Jurkat, Clone E6-1 (cell line): ENCODE measurements at places on chromosomes 2 and 18.

DNA sequence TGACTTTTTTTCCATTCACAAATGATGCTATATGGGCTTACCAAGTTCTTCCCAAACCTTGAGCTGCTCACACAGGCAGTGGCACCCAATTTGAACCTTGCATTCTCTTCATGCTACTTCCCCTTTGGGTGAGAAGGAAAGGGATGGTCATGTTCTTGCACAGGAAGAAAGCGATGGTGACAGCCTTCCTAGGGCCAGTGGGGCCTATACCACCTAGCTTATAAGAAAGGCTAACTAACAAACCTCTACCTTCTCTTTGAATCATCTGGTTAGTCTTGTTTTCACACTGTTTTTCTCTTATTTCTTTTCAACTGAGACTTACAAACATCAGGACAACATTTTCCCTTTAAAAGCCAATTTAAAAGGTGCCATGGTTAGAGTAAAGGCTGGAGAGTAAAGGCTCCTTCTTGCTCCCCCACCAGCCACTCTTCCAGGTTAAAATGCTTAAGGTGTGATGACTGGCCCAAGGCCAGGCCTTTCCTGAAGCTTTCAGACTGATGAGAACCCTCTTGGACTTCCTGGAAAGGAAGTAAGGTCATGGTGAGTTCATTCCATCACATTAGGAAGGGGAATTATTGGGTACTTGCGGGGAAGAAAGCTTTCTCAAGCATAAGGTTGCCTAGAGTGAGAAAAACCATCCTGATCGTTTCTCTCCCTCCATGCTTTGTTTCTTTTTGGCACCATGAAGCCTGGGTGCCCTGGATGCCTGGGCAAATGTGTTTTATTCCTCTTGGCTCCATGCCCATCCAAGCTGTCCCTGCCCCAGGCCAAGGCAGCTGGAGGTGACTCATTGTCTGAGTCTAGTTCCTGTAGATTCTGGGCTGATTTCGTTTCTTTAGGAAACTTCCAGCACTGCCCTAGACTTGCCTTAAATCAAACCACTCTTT, 41.4 kb upstream of the ITGB6 start:
- no peak for DNase-seq

DNA sequence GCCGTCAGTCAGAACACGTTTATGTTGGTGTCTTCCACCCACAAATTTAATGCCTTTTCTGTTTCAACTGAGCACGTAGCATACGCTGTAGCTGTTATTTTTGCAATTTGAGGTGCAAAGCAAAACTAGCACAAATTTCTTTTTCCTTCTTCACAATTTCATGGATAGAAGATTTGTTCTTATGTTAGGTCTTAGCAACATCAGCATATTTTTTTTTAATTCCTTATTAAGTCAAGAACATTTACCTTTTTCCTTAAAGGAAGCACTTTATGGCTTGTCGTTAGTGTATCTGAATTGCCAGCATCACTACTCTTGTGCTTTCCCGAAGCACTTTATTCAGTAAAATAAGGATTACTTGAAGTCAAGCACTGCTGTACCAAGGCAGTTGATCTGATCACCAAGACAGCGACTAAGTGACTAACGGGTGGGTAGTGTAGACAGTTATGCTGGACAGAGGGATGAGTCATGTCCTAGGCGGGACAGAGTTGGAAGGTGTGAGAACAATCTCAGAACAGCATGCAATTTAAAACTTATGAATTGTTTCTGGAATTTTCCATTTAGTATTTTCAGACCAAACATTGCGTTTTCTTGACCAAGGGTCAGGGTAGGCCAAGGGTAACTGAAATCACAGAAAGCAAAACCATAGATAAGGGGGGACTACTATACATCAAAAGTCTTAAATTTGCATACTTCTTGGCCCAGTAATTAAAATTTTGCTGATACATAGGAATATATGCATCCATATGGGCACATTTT, 13.3 kb downstream of the BABAM2 start:
- no peak for DNase-seq

DNA sequence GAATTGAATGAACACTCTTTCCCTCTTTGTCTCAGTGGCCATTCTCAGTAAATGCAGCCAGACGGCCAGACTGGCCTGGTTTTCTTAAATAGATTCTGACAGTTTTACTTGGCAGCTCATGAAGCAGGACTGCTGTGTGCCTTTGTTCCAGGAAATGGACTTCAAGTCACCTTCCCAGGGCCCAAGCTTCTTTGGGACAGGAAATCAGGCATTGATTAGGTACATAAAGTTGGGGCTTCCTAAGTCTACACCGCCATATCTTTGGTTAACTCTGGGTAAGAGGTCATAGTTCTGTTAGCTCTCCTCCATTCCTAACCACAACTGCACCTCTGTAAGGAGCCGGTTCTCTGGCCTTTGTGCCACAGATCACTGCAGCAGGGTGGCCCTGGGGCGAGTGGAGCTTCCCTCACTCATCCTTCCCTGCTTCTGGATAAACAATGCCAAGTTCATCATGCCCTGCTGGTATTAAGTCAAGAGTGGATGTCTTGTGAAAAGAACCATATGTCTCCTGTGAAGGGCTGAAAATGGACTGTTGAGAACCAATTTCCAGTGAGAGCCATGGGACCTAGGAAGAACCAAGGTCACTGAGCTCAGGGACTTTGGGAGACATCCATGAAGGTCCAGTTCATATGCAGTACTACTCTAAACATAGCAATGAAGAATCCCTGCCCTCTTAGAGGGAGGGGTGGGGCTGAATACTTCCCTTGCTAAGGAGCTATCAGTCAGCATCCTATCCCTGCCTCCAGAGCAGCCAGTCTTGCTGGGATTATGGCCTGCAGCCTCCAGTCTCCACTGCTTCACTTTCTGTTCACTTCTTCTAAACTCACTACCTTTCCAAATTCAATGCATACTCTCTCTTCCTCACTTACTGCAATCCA, 122.6 kb upstream of the XPO1 start:
- DNase-seq, result no peak

DNA sequence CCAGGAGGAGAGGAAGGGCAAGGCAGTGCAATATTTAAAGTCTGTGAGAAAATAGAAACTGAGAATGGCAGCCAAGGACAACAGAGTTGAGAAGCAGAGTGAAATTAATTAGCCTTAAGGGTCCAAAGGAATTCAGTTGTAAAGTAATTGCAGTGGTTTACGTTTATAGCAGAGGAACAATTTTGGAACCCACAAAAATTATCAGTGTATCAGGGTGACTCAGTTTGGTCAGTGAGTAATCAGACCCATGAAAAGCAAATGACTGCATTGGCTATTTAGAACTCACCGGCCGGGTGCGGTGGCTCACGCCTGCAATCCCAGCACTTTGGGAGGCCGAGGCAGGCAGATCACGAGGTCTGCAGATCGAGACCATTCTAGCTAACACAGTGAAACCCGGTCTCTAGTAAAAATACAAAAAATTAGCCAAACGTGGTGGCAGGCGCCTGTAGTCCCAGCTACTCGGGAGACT, 245.8 kb upstream of the SLC39A10 start:
- DNase-seq, result no peak

GRCh38 chr2:11104794-11105660, 50.2 kb upstream of the SLC66A3 start:
- DNase-seq, result no peak

DNA sequence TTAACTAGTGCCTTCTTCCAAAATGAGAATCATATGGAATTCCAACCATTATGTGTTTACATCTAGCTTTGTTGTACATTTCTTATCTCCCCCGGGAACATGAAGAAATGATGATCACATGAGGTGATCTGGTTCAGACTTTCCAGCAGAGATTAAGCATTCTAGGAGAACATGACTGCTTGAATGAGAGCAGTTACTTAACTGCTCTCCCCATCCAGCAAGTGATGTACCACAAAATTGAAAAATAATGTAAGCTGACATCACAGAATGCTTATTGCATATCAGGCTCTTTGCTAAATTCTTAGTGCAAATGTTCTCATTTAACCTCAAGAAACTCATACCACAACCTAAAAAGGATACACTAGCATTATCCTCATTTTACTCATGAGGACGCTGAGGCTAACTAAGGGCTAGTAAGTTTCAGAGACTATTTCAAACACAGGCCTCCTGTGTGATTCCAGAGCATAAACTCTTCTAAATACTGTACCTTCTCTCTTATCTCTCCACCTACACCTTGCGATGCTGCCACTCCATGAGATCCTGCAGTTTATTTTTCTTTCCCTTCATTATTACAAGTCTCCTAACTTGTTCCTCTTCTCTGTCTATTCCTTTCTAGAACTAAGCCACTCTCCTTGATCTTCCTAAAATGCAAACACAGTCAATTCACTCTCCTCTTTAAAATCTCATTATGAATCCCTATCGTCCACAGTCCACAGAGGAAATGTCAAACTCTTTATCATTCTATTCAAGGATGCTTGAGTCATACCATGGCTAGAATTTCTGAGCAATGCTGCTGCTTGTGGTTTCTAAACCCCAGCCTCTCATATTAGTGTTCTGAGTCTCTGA, 1224.8 kb upstream of the ZEB2 start:
- DNase-seq, result no peak

- DNase-seq, result no peak
These were observed 703.0 kb downstream of the RNF144A start for GRCh38 chr2:7620255-7620654.

- DNase-seq, result no peak
These were observed 230.5 kb downstream of the PIK3C3 start for GRCh38 chr18:42185486-42185885.

- DNase-seq, result no peak
These were observed 87.9 kb upstream of the TTN start for GRCh38 chr2:178895171-178895570.

DNA sequence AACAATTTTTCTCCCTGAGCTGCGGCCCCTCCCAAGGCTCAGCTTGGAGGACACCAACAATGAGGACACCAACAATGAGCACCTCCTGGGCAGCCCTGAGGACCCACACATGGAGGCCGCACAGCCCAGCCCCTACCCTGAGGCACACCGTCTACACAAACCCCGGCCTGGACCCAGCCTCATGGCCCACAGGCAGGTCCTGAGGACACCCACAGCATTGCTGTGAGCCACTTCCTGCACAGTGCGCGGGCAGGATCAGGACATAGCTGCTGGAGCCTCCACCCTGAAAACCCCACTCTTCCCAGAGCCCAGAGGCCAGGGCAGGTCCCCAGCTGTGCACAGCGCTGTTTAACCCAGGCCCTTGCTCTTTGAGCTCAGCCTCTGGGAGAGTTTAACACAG, 194.3 kb downstream of the RTP5 start:
- DNase-seq, result no peak

GRCh38 chr2:60504049-60504448, 49.4 kb downstream of the BCL11A start:
- DNase-seq, result no peak

GRCh38 chr2:168137510-168138180, 109.8 kb downstream of the STK39 start:
- DNase-seq, result no peak

GRCh38 chr18:63159590-63159989, 160.0 kb downstream of the BCL2 start:
- DNase-seq, result no peak

GRCh38 chr2:2613279-2614199, 282.5 kb upstream of the MYT1L start:
- DNase-seq, result no peak

- no peak for DNase-seq
These were observed 105.7 kb upstream of the MGAT5 start for GRCh38 chr2:134148172-134148571.

DNA sequence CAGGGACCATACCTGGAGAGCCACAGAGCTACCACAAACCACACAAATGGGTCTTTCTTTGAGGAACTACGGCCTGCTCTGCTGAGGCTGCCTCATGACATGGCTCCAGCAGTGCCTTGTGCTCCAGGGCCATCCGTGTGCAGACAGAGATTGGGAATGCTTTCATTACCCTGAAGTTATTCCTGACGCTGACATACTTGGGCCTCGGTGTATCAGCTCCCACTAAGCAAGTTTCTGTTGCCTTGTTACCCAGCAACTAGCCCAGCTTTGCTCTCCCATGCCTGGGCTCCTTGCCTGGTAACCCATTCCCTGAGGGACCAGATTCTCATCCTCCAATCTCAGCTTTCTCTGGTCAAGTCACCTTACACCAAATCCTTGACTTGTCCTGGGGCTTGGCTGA, 80.3 kb upstream of the FZD7 start:
- no peak for DNase-seq

GRCh38 chr18:42126586-42126985, 171.6 kb downstream of the PIK3C3 start:
- no peak for DNase-seq

- DNase-seq, result no peak
These were observed 166.8 kb downstream of the NRP2 start for GRCh38 chr2:205849136-205849535.

DNA sequence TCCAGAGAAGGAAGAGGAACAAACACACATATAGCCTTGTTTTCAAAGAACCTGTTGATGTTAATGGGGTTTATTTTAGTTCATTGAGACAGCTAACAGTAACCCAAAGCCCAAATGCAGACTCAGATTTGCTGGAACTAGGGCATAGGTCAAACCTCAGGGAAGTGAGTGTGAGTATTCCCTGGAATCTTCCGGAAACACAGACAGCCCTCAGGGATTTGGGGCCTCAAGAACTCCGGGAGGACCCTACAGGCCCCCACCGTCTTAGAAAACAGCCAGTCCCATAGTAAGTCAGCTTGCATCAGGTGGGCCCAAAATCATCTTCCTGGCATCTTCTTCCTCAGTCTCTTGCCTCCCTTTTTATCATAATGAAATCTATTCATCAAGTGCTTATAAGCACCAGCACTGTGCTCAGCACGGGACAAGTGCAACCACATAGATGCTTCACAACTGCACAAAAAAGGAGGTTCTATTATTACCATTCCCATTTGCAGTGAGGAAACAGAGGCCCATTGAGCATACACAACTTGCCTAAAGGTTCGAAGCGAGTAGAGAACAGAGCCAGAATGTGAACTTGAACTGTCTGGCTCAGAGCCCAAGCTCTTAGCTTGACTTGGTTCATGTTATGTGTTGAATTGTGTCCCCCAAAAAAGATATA, 50.2 kb upstream of the BCL11A start:
- DNase-seq, result no peak

DNA sequence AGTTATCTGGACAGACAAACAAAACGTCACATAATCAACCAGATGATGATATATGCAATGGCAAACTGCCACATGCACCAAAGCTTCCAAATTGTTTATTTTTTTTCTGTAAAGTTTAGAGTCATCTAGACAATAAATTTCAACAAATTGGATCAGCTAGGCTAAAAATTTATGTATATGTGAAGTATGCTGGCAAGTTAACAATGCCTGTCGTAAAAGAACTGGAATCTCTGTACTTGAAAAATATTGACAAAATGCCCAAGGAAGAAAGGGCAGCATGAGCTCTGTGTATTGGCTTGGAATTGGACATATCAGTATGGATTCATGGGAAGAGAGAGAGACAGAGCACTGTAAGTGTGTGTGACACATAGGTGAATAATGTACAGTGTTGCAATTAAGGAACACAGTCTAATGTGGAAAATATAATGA, 309.8 kb downstream of the ERBB4 start:
- no peak for DNase-seq

GRCh38 chr18:79108549-79109215, 39.5 kb downstream of the ATP9B start:
- DNase-seq, result no peak

- DNase-seq, result no peak
These were observed 163.4 kb upstream of the RASGRP3 start for GRCh38 chr2:33313039-33313438.

GRCh38 chr2:30622452-30622851, 175.4 kb downstream of the LCLAT1 start:
- no peak for DNase-seq
